NK-92 treated with Interleukin-12 subunit alpha and Interleukin-12 subunit beta, amount 100 ng/mL, for 24 hours (cell line): ENCODE measurements at places on chromosomes 6 and 20.

DNA sequence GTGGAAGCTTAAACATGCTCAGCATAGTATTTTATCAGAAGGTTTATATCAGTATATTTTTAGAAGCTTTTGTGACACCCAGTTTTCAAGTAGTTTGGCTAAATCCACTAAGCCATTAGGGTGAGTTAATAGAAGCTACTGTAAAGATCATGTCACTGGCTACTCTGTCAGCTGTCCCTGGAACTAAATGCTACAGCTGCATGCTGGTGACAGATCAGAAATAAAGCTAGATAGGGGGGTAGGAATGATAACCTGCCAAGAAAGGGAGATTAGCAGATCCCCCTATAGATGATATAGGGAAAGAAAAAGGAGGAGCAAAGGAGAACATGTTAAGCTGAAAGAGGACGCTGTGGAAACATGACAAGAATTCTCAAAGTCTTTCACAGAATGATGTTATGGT lies 363.2 kb downstream of the QKI start:
- no peak for DNase-seq

GRCh38 chr20:36607586-36608387 lies 2.2 kb downstream of the RAB5IF start:
- no peak for DNase-seq

DNA sequence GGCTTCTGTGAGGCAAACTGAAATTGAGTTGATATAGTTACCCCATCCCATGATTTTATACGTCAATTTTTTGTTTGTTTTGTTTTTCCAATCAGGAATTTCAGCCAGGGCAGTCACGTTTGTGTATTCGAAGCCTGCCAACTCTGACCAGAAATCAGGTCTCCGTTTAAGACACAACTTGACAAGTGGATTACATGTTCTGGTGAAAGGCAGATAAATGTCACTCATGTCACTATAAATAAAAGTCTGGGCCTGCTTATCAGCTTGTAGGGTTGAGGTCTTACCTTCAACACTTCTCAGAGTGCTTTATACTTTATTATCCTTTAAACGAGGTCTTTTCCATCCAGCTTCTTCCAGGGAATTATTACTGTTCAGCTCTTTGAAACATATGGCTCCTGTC lies 8.4 kb upstream of the XRN2 start:
- DNase-seq = no peak

DNA sequence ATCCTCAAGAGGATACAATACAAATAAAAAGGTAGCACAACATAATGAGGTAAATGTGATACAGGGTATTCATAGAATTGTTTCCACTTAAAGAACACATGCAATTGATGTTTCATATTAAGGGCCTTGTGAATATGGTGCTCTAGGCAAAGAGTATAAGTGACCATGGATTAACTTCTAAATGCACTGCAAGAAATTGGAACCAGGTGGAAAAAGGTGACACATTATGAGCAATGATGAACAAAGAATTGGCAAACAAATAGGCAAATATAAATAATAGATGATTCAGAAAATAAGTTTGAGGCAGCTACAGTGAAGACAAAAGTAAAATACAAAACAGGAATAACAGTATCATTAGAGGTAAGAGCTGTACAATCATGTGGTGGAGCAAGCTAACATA lies 192.0 kb downstream of the GRIK2 start:
- no peak for DNase-seq

DNA sequence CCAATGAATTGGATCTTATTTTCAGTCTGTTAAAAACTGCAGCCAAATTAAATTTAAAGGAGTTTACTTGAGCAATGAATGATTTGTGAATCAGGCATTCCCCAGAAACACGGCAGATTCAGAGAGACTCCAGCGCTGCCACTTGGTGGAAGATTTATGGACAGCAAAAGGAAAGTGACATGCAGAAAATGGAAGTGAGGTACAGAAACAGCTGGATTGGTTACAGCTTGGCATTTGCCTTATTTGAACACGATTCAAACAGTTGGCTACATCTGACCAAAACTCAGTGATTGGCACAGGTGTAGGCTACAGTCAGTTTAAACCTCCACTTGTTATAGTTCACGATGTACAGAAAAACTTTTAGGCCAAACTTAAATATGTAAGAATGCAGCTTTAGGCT lies 257.6 kb upstream of the IMPG1 start:
- no peak for DNase-seq

DNA sequence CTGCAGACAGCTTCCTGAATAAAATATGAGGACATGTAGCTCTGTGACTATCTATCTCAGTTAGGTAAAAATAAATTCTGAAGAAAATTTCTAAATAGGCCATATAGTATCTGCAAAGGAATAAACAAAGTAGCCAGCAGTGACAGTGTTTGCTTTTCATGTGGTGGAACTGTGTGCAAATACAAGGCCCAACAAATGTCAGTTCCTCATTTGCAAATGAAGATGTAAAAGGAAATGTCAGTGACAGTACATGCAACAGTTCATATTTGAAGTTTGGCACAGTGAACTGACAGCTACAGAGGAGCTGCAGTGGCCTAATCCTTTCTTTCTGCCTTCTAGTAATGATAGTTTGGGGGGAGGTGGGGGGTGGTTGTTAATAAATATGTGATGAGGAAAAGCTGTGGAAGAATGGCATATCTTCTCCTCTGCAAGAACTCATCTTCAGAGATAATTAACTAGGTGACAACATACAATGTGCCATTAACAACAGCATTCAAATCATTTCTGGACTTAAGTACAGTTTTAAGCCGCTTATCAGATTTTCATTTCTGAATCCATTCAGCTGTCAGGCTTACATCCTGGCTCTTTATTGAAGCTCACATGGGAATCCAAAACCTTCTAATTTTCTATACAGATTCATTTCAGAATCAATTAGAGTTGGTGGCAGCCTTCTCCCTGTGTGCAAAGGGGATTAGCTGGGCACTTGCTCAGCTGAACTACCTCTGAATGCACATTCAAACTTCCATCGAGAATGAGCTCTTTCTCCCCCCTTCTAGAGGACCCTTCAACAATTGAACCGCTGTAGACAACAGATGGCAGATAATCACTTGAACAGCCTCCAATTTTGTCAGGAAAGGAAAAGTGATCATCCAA lies 1059.0 kb upstream of the EPHA7 start:
- no peak for DNase-seq

- no peak for DNase-seq
Observed at GRCh38 chr6:128097009-128097408, 196.2 kb upstream of the THEMIS start.

DNA sequence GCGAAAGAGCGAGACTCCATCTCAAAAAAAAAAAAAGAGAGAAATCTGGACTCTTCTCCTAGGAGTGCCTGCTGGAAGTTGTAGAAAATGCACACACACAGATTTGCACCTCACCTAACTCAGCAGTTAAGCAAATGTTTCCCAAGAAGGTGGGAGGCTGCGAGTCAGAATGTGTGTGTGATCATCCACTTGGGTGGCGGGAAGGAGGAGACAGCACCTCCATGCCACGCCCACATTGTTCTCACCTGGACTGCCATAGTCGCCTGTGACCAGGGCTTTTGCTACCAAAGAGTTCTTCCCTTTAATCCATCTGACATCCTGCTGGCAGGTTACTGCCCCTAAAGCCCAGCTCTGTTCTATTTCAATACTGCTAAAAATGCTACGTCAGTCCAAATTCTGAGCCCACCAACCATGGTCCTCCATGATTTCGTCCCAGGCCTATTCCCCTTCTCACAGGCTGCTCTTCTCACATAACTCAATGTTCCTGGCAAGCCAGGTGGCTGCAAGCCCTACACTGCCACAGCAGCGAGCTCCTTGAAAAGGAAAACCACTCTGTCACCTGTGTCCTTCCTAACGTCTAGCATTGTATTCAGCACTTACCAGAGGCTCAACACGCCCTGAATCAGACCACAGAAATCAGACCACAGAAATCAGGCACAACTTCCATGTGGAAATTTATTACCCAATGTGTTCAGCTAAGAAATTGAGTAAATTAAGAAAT lies 77.5 kb downstream of the PSMG4 start:
- no peak for DNase-seq

- no peak for DNase-seq
Observed at GRCh38 chr20:20366876-20367574, 879 bp upstream of the INSM1 start.

DNA sequence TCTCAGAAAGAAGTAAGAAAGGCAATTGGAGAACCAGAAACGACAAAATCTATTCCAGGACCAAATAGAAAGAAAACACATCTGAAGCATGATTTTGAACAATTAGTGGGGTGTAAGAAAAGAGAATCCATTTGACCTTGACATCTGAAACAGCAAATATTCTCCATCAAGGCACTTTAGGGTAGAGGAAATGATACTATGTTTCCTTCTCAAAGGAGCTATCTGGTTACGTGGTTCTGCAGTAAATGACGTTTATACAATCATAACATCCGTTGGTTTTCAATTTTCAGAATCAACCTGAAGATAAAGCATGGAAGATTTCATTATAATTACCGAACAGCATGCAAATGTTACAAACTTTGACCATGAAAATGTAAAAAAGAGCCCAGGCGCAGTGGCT lies 8.2 kb upstream of the SIGLEC1 start:
- no peak for DNase-seq

DNA sequence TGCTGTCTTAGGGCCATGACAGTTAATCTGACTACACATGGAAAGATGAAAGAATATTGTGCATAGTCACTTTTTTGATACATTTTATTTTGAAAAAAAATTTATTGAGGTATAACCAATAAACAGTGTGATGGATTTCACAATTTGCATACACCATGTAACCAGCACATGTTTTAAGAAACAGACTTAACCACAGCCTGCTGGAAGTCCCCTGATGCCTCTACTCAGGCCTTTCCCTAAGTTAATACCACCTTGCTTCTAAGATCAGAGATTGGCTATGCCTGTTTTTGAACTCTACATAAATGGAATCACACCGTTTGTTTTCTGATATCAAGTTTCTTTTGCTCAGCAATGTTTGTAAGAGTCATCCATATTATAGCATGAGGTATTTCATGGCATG lies 136.3 kb downstream of the CFAP61 start:
- no peak for DNase-seq

DNA sequence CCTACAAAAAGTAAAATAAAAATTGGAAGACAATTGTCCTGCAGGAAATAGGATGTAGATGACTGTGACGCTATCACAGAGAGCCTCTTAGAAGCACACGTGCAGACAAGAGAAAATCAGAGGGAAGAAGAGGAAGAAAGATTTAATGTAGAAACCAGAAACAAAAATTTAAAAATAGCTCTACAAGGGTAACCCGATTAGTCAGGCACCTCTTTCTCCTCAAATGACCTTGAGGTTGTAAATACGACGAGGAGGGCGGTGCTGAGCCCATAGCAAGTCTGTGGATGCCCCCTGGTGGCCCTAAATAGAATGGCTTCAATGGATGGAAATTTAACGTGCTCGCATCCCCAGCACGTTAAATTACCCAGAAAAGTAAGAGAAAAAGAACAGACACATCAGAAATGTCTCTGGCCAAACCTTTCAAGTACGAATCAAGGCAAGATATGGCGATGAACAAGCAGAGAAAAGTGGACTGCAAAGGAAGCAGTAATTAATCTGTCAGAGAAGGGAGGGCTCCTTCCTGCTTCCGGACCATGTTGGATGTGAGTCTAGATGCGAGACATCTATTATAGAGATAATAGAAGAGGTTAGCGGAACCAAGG lies 4.2 kb upstream of the PRPH2 start:
- peak; percentile 46 for DNase-seq

- DNase-seq = no peak
Observed at GRCh38 chr6:23340271-23340670, 770.9 kb downstream of the HDGFL1 start.

DNA sequence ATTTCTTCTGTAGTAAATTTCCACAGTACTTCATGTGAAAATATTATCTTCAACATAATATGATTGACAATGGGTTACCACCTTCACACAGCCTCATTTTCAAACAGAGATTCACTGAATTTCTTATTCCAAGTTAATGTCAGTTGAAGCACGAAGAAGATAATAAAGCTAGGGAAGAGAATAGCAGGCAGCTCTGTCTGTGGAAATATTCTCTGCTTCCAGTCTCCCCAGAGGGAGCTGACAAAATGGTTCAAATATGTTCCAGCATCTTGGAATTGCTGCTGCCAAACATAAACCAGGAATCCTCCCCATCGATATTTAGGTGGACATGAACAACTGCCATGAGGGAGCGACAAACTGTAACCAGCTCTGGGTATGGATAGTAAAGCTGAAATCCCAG lies 224.8 kb downstream of the GJA1 start:
- no peak for DNase-seq

- DNase-seq = no peak
Observed at GRCh38 chr6:140921366-140922226, 1211.1 kb upstream of the GJE1 start.

GRCh38 chr20:16537918-16538317 lies 35.3 kb downstream of the KIF16B start:
- no peak for DNase-seq

DNA sequence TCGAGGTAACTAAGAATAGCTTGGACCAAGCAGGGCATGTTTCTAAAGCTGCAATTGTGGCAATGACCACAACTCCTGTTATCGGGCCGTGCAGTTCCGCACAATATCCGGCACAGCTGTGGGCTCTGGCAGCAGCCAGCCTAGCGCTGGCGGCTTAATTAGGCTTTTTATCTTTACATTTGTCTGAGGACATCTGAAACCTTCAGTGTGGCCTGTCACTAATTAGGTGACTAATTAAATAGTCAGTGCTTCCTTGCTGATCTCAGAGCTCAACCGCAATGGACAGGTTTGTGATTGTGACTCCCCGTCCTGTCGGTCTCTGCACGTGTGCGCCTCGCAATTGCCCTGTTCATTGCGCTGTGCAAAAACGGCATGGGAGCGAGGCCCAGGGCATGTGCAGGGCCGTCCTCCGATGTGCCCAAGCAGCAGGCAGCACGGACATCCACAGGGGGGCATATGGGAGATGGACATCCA lies 134.8 kb upstream of the INSM1 start:
- no peak for DNase-seq

GRCh38 chr20:61595216-61595615 lies 343.2 kb downstream of the CDH4 start:
- DNase-seq = no peak

GRCh38 chr6:57313009-57313408 lies 4.4 kb upstream of the PRIM2 start:
- no peak for DNase-seq

DNA sequence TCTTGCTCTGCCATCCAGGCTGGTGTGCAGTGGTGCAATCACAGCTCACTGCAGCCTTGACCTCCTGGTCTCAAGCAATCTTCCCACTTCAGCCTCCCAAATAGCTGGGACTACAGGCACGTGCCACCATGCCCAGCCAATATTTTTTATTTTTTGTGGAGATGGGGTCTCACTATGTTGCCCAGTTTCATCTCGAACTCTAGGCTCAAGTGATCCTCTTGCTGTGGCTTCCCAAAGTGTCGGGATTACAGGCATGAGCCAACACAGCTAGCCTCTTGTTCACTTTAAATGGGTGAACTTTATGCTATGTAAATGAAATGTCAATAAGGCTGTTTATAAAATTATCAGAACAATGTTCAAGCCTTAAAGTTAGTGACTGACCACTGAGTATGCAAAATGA lies 37.1 kb downstream of the SAMD3 start:
- DNase-seq = no peak

- no peak for DNase-seq
Observed at GRCh38 chr20:7301807-7302206, 534.3 kb downstream of the BMP2 start.

GRCh38 chr6:107653183-107653580 lies 163.3 kb downstream of the SOBP start:
- DNase-seq = no peak
